ENCODE measurements at places on chromosomes 1 and 21. TPM values are rescaled to one million over a fixed set of nuclear protein-coding genes. Genes with fewer than 3 reads are reported as not detected.

The ABCB10 gene
- 19.8 TPM for total RNA-seq

The LCA5L gene
- total RNA-seq = 0.17 TPM

The CHODL gene
- 15.8 TPM for total RNA-seq

The AMIGO1 gene
- 1.1 TPM for total RNA-seq

The LINGO4 gene
- 0.07 TPM for total RNA-seq

The TMEM52 gene
- total RNA-seq = 24.1 TPM

The INKA2 gene
- total RNA-seq = 1.1 TPM

The PEAR1 gene
- 1.2 TPM for total RNA-seq

All from H7 (cell line).